ENCODE measurements at places on chromosomes 7 and 10.

DNA sequence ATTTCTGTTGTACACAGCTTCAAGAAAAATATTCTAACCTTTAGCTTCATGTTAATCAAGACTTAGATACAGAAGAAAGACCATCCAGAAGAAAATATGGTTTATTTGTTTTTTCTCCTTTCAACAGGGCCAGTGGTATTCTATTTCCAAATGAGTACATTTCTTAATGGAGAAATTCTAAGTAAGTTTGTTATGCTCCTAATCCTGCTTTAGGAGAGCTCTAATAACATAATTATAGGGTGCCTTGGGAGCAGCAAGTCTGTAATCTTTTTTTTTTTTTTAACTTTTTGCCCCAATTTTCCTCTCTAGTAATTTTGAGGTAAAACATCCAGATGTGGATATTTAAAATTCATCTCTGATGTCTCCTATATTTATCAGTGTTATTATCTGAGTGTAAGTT lies 98.1 kb downstream of the ADD3 start:
- DNase-seq = no peak

DNA sequence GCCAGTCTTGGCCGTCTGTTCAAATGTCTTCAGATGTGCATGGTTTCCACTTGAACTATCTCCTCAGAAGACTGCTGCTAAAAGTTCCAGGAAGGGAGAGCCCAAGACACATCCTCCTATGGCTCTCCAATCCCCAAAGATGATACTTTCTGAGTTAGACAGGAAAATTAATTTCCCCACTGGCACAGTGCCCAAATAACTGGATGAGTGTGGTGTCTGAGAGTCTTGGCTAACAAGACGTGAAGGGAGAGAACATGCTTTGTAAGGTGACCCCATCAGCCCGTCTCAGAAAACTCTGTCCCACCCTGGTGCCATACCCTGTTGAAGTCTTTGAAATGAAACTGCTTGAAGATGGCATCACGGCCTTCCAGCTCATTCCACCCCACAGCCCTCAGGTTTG lies 2.9 kb downstream of the PCBD1 start:
- no peak for DNase-seq

DNA sequence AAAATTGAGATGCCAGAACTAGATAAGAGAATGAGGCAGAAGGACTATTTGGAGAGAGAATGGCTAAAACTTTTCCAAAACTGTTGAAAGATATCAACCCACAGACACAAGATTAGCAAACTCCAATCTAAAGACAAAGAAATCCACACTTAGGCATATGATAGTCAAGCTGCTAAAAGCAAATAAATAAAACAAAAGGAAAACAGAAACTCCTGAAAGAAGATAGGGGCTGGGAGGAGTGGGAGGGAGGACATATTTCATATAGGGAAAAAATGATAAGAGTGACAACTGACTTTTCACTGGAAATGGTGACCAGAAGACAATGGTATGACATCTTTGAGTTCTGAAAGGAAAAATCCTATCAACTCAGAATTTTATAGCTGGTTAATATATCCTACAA lies 105.4 kb upstream of the ADO start:
- DNase-seq = no peak

DNA sequence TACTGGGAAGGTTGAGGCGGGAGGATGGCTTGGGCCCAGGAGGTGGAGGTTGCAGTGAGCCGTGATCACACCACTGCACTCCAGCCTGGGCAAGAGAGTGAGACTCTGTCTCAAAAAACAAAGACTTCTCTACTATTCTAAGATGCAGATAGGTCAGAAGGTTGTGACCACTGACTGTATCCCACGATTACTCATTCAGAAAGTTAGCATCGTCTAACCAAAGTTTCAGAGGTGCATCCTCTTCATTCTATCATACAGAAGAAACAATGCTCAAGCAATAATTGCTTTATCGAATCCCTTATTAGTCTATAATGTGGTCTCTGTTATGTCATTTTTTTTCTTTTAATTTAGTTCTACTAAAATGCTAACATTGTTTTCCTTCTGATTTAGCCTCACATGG lies 348.7 kb upstream of the LRGUK start:
- DNase-seq = no peak

GRCh38 chr10:131047501-131047900 lies 264.0 kb downstream of the TCERG1L start:
- no peak for DNase-seq

- DNase-seq = no peak
Measured at GRCh38 chr10:1196656-1197055, 140.5 kb downstream of the WDR37 start.

DNA sequence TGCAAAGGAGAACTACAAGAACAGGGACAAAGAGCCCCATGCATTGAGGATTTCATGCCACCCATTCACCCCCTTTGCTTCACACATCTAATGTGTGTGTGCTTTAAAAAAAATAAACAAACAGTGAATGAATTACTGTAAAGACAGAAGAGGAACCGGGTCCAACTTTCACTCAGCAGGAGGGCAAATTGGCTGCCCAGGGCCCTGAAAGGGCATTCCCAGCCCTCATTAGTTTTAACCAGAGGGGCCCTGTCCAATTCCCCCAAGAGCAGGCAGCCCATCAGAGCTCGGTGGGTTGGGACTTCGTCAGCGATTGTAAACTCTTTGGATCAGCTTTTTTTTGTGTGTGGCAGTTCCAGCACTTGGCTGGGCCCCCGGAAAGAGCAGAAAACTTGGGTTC lies 73.6 kb upstream of the PDZD8 start:
- DNase-seq = no peak

GRCh38 chr10:6649903-6650302 lies 69.8 kb upstream of the PRKCQ start:
- DNase-seq = no peak

- no peak for DNase-seq
Measured at GRCh38 chr10:133048266-133048665, 39.5 kb upstream of the ADGRA1 start.

GRCh38 chr7:11212080-11212711 lies 238.5 kb downstream of the PHF14 start:
- peak; percentile 33 for DNase-seq
